Testis (tissue), 5 donors: ENCODE measurements at places on chromosomes 3 and 15. TPM values are rescaled to one million over a fixed set of nuclear protein-coding genes. Genes with fewer than 3 reads are reported as not detected.

DNA sequence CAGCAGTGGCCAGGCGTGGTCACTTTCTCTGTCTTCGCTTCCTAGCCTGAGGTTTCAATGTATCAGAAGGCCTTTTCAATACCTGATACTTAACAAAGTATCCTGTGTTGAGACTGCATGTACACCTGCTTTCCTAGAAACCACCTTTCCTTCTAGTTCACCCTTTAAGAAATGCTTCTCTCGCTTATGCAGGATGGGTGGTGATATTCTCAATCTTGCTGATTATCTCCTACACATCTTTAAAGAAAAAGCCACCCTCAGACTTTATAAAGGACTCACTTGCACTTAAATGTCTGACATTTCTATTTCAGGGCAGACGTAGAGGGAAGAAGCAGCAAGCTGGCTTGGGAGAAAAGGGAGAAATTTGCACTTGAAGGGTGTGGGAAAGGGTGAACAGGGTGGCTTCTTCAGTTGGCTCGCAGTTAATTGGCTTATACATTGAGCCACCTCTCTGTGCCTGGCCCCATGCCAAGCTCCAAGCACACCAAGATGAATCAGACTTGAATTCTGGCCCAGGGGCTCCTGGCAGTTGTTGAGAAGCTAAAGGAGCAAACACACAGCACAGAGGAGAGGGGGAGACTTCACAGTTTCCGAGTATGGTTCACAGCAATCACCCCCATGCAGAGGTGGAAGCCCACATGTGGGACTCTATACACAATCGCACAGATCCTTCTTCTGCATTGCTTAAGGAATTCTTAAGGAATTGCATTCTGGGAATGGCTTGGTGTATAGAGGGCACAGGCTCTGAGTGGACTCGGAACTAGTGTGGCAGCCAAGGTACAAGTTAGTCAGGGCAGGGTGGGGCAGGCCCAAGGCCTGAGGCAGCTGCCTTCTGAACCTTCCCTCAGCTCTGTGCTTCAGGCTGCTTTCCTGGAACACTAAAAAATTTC lies 1.3 kb downstream of the ARL6IP5 start:
- no peaks in the 10 kb centered on the region for H3K27me3 ChIP-seq
- peak; percentile 87 for DNase-seq
- peaks cover 40% of the 10 kb centered on the region for H3K4me1 ChIP-seq
- peak overlapping the region; percentile 82 for H3K27ac ChIP-seq
- H3K4me3 ChIP-seq = peak overlapping the region; percentile 77

- peaks cover 3% of the 10 kb centered on the region for H3K4me1 ChIP-seq
- no peaks in the 10 kb centered on the region for H3K27me3 ChIP-seq
- no peak for DNase-seq
- H3K4me3 ChIP-seq = no peak overlapping the region
- no peaks in the 10 kb centered on the region for H3K36me3 ChIP-seq
These were observed 4.4 kb downstream of the SPG11 start for GRCh38 chr15:44659056-44659455.

- peak overlapping the region; percentile 90 for H3K4me3 ChIP-seq
- no peaks in the 10 kb centered on the region for H3K27me3 ChIP-seq
These were observed 483 bp downstream of the EHD4 start for GRCh38 chr15:41971895-41972252.

GRCh38 chr3:146166415-146166821 lies 5.4 kb upstream of the PLOD2 start:
- no peak overlapping the region for H3K27ac ChIP-seq
- no peak for DNase-seq
- no peaks in the 10 kb centered on the region for H3K4me1 ChIP-seq
- H3K4me3 ChIP-seq = no peak overlapping the region
- no peaks in the 10 kb centered on the region for H3K36me3 ChIP-seq

DNA sequence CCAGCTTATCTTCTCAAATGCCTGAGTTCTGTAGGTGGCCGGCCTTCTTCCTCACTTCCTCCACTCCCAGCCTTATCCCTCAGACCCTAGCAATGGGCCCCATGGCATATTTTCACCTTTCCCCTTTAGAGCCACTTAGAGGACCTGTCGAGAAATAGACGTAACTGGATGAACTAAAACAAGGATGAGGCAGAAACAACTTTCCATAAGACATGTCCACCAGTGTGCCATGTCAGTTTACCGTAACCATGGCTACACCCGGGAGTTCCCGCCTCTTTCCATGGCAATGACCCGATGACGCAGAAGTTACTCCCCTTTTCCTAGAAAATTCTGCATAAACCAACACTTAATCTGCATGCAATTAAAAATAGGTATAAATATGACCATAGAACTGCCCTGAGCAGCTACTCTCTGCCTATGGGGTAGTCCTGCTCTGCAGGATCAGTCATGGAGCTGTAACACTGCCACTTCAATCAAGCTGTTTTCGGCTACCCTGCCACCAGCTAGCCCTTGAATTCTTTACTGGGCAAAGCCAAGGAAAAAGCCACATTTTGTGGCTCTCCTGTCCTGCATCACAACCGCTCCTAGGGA lies 55.1 kb upstream of the ZBTB38 start:
- H3K4me1 ChIP-seq = peaks cover 6% of the 10 kb centered on the region
- H3K4me3 ChIP-seq = no peak overlapping the region
- H3K27me3 ChIP-seq = no peaks in the 10 kb centered on the region
- H3K27ac ChIP-seq = no peak overlapping the region

DNA sequence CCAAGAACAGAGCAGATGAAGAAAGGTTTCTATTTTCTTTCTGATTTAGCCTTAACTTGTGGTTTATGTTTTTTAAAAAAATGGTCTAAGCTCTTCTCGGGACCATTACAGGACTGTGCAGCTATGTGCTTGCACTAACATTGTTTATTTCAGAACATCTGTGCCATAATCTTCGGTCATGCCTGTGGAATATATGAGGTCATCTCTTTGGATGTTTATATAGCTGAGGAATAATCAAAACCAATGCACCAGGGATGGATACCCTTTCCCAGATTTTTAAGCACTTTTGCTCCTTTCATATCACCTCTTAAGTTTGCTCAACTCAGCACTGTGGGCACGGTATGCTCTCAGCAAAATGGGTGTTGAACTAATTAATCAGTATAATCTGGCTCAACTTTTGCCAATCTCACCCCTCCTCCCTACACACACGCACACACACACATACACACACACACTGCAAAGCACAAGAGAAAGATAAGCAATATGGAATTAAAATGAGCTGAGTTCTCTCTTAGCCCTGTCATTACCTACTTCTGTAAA lies 268.5 kb upstream of the TMC3 start:
- no peak overlapping the region for H3K4me3 ChIP-seq
- no peak overlapping the region for H3K27ac ChIP-seq
- H3K36me3 ChIP-seq = no peaks in the 10 kb centered on the region
- H3K27me3 ChIP-seq = no peaks in the 10 kb centered on the region
- DNase-seq = no peak

- no peaks in the 10 kb centered on the region for H3K27me3 ChIP-seq
- no peak for DNase-seq
- no peak overlapping the region for H3K4me3 ChIP-seq
- no peak overlapping the region for H3K27ac ChIP-seq
- H3K4me1 ChIP-seq = peaks cover 4% of the 10 kb centered on the region
These were observed 1.9 kb downstream of the SLC28A1 start for GRCh38 chr15:84886211-84886983.

- no peaks in the 10 kb centered on the region for H3K36me3 ChIP-seq
- H3K4me1 ChIP-seq = no peaks in the 10 kb centered on the region
- H3K27ac ChIP-seq = no peak overlapping the region
- H3K27me3 ChIP-seq = no peaks in the 10 kb centered on the region
- no peak for DNase-seq
These were observed 819.7 kb upstream of the ALCAM start for GRCh38 chr3:104547031-104547430.

GRCh38 chr3:170437696-170438407 lies 19.2 kb downstream of the CLDN11 start:
- H3K36me3 ChIP-seq = no peaks in the 10 kb centered on the region
- H3K27me3 ChIP-seq = no peaks in the 10 kb centered on the region
- H3K4me3 ChIP-seq = no peak overlapping the region
- H3K27ac ChIP-seq = peak overlapping the region; percentile 53
- H3K4me1 ChIP-seq = peaks cover 23% of the 10 kb centered on the region
- DNase-seq = no peak

- DNase-seq = peak; percentile 96
- no peak overlapping the region for H3K4me3 ChIP-seq
- no peaks in the 10 kb centered on the region for H3K36me3 ChIP-seq
- no peak overlapping the region for H3K27ac ChIP-seq
- H3K4me1 ChIP-seq = peaks cover 15% of the 10 kb centered on the region
These were observed 16.5 kb downstream of the DUSP7 start for GRCh38 chr3:52039846-52040245.

- peaks cover 2% of the 10 kb centered on the region for H3K4me1 ChIP-seq
- H3K36me3 ChIP-seq = no peaks in the 10 kb centered on the region
- H3K4me3 ChIP-seq = no peak overlapping the region
- H3K27ac ChIP-seq = no peak overlapping the region
These were observed 626.4 kb upstream of the ZNF385D start for GRCh38 chr3:22377421-22377820.

GRCh38 chr3:60932643-60933042 lies 318.6 kb downstream of the FHIT start:
- DNase-seq = no peak
- no peak overlapping the region for H3K4me3 ChIP-seq
- H3K27ac ChIP-seq = no peak overlapping the region
- H3K27me3 ChIP-seq = no peaks in the 10 kb centered on the region
- no peaks in the 10 kb centered on the region for H3K36me3 ChIP-seq
- no peaks in the 10 kb centered on the region for H3K4me1 ChIP-seq

DNA sequence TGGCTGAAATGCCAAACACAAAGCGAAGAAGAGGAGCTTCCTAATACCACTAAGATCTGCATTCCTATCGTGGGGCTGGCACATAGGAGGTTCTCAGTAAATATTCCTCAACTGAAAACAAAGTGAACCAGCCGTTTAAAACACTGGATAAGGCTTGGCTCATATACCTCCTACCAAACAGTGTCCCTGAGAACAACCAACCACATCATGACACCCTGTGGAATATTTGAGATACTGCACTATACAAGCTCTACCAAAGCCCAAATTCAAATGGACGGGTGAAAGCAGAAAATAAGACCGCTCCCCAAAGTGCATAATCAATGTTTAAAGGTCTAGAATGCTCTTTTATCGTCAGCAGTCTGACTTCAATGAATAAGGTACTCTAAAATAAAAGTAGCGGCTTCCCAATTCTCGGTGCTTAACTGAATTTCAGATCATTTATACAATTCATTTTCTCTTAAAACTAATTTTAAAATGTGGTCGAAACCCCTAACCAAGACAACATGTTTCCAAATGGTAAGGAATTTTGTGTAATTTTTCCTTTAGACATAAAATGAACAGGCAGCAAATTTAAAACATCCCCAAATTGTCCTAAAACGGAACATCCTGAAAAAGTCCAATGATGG lies 425.8 kb downstream of the ERC2 start:
- no peak overlapping the region for H3K27ac ChIP-seq
- H3K36me3 ChIP-seq = no peaks in the 10 kb centered on the region
- no peak for DNase-seq
- no peaks in the 10 kb centered on the region for H3K4me1 ChIP-seq

DNA sequence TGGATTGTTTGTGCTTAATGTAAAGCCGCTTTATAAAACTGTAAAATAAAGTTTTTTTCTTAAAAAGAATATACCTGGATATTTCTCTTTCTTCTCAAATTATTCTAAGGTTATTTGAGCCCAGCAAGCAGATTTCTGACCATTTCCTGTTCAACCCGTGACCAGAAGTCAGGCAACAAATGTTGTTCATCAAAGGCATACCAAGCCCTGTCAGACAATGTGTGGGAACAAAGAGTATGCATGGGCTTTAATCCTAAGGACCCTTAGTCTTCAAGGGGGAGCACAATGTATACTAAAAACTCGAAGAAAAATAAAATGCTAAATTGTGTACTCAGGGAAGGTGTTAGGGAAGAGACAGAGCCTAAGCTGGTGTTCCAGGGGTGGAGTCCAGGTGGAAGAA lies 26.6 kb upstream of the PAQR5 start:
- no peaks in the 10 kb centered on the region for H3K27me3 ChIP-seq
- H3K27ac ChIP-seq = no peak overlapping the region
- DNase-seq = no peak
- H3K36me3 ChIP-seq = no peaks in the 10 kb centered on the region

GRCh38 chr3:44418549-44418948 lies 58.9 kb downstream of the ZNF445 start:
- H3K4me1 ChIP-seq = no peaks in the 10 kb centered on the region
- no peaks in the 10 kb centered on the region for H3K27me3 ChIP-seq
- H3K27ac ChIP-seq = no peak overlapping the region
- H3K4me3 ChIP-seq = no peak overlapping the region

- peak overlapping the region; percentile 36 for H3K27ac ChIP-seq
- no peaks in the 10 kb centered on the region for H3K36me3 ChIP-seq
- peak; percentile 45 for DNase-seq
- H3K4me3 ChIP-seq = no peak overlapping the region
These were observed 167.2 kb downstream of the MAGI1 start for GRCh38 chr3:65871305-65872141.

DNA sequence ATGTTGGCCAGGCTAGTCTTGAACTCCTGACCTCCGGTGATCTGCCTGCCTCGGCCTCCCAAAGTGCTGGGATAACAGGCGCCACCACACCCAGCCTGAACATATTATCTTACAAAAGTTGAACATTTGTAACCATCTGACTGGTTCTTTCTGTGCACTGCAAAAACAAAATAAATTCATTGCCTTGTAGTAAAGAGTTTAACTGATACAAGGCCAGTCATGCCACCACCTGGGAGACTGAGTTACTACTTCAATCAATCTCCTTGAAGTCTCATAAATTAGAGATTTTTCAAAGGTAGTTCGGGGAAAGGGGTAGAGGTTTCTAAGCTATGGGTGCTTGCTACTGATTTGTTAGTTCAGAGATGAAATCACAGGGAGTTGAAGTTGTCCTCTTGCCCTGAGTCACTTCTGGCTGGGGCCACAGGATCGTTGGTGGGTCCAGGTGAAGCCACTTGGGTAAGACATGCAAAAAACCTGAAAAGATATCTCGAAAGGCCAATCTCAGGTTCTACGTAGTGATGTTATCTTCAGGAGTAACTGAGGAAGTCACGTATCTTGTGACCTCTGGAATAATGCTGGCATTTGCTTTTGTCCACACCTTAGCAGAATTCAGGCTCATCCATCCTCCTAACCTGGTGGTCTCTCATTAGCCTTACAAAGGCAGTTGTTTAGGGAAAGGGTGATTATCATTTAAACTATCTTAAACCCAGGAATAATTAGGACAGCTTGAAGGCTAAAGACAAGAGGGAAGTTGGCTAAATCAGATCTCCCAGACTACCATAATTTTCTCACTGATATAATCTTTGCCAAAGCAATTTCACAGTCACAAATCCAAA lies 33.7 kb downstream of the ZBTB11 start:
- H3K4me3 ChIP-seq = no peak overlapping the region
- no peaks in the 10 kb centered on the region for H3K4me1 ChIP-seq
- H3K27me3 ChIP-seq = no peaks in the 10 kb centered on the region
- no peak overlapping the region for H3K27ac ChIP-seq
- DNase-seq = no peak

MESP1 gene
- total RNA-seq = 6.0 TPM

RASA2 gene
- total RNA-seq = 18.3 TPM

SI gene
- 1.5 TPM for total RNA-seq

BFSP2 gene
- total RNA-seq = not detected

GABRA5 gene
- total RNA-seq = 3.1 TPM

MYO9A gene
- 126 TPM for total RNA-seq

CLDN18 gene
- 1.7 TPM for total RNA-seq

SNX22 gene
- 2.0 TPM for total RNA-seq
